ENCODE measurements at places on chromosomes 12 and 14.

GRCh38 chr14:25516838-25517237 is 466.9 kb upstream of the STXBP6 start:
- no peak for DNase-seq

DNA sequence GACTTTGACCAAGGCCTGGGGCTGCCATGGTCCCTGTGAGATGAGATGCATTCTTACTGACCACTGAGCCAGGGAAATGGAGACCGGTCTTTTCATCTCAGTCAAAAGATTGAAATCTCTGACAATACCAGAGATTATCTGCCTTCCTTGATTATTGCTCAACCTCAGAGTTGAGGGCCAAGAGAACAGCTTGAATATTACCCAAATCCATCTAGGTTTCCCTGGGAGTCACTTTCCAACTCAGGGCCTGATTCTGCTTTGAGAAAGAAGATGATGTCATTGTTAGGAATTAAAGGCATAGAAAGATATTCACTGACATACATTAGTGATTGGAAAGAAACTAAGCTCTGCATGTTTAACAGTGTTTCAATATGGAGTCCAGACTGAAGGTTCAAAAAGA is 515.9 kb upstream of the TBX3 start:
- DNase-seq: no peak

DNA sequence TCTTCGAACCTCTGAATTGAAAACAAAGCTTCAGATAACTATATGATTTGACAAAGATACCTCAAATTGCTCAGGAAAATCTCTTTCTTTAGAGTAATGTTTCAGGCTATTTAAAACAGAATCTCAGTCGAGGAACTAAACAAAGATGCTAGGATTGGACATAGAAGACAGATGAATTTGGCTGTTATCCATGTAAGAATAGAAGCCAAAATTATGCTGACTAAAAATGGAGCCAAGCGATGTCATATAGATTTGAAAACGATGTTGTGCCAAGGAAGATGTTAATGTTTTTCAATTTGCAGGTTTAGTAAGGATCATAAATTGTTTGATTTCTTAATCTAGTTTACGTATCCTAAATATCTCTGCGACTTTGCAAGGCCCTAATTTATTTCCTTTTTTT is 295.9 kb downstream of the FOXG1 start:
- no peak for DNase-seq

GRCh38 chr12:97757481-97758193 is 295.0 kb downstream of the RMST start:
- no peak for DNase-seq

- DNase-seq: no peak
Measured at GRCh38 chr12:13570005-13570694, 373.6 kb downstream of the EMP1 start.

DNA sequence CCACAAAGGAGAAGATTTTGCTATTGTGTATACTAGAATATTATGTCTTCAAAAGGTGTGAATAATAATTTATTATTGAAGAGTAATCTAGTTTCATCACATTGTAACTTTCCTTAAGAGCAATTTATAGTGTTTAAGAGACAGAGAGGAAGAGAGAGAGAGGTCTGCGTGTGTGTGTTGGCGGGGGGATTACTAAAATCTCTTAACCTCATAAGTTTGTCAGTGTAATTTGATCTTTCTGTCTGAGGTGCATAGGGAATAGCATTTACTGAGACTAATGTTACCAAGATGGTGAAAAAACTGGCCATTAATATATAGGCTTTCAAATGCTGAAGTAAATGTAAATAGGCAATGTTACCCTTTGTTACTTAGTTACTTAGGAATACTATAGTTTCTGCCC is 48.2 kb upstream of the BTG1 start:
- DNase-seq: no peak

DNA sequence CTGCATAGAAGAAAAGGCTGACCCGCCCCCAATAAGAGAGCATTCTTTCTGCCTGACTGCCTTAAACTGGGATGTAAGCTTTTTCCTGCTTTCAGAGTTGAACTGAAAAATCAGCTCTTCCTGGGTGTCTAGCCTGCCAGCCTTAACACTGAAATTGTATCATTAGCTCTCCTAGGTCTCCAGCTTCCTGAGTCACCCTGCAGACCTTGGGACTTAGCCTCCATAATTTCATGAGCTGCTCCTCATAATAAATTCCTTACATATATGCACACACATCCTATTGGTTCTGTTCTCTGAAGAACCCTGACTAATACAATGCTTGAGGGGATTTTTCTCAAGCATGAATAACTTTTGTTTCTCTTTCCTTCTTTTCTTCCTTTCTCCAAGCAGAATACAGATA is 76.4 kb upstream of the FAR2 start:
- DNase-seq: no peak

DNA sequence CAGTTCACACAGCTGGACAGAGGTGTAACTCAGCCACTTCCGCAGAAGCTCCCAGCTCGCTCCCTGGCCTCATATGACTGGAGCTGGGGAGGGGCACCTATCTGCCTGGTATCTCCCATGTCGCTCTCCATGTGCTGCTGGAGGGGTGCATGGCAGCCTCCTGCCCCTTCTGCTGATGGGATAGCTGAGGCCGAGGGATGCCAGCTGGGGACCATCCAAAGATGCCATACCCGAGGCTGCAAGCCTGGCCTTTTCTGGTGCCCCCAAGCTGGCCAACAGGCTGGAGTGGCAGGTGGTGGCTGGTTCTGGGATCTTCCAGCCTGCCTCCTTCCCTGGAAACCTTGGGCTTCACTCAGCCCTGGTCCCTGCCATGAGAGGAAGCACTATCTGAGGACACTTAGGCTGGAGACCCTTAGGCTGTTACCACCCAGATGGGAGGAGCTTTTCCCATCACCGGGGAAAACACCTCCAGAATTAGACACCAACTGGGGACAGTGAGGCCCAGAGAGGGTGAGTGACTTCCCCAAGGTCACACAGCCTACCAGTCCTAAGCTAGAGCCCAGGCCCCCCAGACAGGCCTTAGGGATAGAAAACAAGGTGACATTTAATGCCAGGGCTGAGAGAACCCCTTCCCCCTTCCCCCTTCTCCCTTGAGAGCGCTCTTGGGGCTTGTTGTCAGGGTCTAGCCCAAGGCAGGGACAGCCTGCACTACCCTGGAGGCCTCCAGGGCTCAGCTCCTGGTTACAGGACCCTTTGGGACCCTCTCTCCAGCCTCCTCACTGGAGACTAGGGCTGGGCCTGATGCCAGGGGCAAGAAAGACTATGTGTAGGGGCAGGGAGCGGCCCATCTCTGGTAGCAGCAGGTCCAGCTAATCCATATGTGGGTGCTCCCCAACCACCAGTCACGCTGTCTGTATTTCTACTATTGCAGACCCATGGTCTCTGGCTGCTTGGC is 7.1 kb downstream of the DTX1 start:
- DNase-seq: no peak

DNA sequence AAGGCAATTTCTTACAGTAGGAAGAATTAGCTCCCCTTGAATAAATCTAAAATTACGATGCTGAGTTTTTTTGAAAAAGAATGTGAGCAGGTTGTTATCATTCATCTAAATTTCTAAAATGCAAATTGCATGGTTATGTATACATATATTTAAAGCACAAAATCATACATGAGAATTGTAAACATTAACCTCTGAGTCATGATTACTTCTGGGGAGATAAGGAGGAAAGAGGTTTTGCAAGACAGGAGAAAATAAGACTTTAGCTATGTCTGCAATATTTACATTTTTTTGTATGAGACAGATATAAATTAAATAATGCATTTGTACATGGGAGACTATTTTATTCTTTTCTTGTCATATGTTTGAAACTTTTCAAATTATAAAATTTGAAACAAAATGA is 72.2 kb downstream of the TSPAN8 start:
- no peak for DNase-seq

- no peak for DNase-seq
Measured at GRCh38 chr14:97178781-97179180, 381.6 kb downstream of the VRK1 start.

DNA sequence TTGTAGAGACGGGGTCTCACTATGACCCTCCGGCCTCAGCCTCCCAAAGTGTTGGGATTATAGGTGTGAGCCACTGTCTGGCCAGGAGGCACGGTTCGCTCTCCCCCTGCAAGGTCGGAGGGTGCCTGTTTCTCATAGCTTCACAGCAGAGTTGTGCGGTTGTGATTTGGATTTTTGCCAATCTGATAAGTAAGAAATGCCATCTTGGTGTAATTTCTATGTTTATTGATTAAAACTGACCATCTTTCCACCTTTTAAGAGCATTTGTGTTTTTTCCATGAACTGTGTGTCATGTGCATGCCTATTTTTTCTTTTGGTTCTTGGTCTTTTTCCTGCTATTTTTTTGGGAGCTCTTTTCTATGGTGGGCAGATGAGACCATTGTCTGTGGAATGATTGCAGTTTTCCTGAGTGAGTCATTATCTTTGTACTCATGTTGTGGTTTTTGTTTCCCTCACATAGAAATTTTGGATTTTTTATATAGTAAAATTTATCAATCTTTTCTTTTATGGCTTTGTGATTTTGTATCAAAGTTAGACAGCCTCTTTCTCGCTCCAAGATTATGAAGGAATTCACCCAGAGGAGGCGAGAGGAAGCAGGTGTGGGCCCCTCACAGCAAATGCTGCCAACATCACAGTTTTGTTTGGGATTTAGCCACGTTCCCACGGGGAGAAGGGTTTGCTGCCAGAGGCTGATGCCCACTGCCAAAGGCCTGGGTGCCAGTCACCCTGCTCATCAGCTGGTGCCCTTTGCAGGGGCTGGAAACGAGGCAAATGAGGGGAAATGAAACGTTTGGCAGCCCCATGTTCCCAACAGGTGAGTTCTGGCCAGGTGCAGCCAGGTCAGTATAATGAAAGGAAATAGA is 47.2 kb downstream of the RFX4 start:
- DNase-seq: no peak

- peak; percentile 39 for DNase-seq
Measured at GRCh38 chr14:89365061-89365801, 51.8 kb downstream of the FOXN3 start.

- no peak for DNase-seq
Measured at GRCh38 chr14:55518391-55518790, 61.6 kb upstream of the KTN1 start.

DNA sequence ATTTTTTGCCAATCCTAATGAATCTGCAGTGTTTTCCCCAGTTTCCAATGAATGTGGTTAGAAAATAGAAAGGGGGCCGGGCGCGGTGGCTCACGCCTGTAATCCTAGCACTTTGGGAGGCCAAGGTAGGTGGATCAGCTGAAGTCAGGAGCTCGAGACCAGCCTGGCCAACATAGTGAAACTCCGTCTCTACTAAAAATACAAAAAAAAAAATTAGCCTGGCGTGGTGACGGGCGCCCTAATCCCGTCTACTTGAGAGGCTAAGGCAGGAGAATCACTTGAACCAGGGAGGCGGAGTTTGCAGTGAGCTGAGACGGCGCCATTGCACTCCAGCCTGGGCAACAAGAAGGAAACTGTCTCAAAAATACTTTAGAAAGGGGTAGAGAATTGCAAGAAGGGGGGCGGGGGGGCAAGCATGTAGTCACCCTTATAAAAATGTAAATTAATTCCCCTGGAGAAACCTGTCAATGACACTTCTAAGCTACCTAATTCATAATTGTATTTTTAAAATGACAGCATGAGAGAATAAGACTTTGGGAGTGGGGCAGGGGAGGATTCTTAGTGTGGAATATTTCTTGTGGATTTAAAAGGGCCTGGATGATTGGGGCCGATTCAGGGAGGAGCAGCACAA is 1.7 kb downstream of the KLHDC2 start:
- no peak for DNase-seq

DNA sequence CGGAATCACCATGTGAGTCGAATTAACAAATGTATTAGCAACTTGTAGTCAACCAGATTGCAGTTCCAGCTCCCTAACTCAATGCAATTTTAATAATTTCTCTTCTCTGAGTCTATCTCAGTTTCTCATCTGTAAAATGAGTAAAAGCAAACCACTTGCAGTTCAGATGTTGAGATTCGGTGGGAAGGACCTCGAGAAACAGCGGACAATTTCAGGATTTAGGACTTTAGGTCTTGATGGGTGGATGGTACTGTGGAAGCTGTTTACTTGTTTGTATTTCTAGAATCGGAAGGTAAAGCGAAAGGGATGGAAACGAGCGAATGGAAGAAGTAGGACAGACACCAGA is 510 bp upstream of the TTC8 start:
- DNase-seq: no peak

DNA sequence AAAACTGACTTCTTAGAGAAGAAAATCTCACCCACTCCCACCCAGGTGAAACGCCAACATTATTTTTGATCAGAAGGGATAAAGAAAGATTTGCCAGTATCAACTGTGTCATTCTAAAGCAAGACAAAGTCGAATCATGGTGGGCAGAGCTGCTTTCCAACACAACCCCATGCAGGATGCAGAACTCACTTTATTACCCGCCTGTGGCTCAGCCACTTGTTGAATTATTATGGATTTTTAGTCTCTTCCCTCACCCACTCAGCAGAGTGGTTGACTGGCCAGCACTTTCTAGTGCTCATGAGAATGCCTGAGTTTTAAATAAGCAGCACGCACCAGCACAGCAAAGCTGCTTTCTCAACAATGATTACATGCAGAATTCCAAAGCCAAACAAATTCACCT is 32.1 kb downstream of the CRACR2A start:
- DNase-seq: no peak

GRCh38 chr12:116278667-116279066 is 1.2 kb upstream of the MED13L start:
- DNase-seq: no peak

DNA sequence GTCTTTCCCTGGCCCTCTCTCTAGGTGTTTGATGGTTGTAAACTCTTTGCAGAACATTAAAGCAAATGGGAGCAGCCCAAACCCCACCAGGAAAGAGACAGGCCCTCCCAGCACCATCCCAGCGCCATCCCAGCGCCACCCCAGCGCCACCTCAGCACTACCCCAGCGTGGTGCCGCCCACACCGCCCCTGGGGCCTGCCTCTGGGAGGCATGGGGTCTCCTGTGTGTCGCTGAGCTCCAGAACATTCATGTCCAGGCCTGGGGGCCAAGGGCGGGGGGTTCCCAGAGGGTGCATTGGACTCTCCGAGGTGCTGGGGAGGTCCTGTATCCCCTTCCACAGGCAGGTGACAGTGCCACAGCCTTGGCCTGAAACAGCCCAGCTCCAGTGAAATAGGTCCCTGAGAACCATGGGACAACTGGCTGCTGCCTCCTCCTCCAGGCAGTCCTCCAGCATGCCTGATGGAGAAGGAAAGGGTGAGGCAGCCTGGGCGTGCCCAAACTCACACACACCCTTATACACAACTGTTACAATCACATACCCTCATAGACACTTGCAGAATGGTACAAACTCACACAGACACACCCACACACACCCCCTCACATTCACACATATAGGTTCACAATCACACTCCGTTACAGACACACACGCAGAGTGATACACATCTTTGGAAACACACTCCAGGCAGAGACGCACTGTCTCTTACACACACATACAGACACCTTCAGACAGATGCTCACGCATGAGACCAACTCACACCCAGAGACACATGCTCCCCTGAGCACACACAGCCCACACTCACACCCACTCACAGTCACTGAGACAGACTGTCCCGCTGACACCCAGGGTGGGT is 44.4 kb upstream of the NCOR2 start:
- no peak for DNase-seq

GRCh38 chr12:54352891-54353874 is 11.1 kb downstream of the GPR84 start:
- no peak for DNase-seq
